ENCODE measurements at places on chromosomes 5 and 9.

DNA sequence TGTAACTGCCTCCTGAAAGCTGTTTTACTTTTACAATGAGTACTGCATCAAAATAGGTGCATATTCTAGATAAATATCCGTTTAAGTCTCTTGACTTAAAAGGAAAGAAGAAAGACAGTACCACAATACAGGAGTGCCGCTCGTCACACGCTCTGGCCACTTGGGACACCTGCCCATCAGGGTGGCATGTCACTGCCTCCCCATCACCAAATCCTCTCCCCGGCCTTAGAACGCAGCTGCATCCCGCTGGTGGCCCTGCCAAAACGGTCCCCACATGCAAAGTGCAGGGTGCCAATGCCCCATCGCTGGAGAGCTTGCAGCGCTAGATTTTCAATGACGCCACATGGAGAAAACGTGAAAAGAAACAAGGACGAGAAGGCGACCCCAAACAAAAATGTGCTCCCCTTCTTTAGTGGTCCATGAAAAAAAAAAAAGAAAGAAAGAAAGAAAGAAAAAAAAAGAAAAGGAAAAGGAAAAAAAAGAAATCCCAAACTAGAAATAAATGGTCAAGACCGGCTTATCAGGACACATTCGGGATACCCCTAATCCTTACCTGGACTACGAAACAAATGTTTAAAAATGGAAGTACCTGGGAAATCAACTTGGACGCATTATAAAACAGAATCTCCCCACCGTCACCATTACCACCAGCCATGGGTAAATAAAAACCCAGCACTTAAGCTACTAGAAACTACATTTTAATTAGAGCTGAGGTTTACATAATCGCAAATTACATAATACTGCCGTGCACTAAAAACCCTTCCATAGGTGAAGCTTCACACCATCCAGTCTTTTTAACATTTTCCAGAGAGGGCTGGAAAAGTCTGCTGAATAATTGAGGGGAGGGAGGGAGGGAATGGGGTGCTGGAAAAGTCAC, 1.0 kb downstream of the ANKH start:
- peak; percentile 9 for DNase-seq

DNA sequence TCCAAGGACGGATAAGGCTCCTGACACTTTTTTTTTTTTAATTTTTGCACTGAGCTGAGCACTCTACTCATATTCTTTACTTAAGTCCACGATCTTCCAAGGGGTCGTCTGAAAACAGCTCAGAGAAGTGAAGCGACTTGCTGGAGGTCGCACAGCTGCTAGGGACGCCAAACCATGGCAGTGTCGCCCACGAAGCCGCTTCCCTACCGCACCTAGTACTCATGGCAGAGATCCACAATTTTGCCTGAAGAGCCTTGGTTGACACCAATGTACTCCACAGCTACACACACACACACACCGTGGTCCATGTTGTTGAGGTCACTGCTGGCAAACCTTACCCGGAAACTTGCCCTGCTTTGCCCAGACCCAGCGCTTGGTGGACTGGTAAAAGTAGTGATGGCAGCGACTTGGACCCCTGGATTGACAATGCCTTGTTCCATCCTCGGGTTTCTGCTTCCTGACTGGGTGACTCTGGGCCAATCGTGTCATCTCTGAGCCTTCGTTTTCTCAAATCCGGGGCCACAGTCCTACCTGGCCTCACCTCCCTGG, 521 bp upstream of the SLIT3 start:
- no peak for DNase-seq

DNA sequence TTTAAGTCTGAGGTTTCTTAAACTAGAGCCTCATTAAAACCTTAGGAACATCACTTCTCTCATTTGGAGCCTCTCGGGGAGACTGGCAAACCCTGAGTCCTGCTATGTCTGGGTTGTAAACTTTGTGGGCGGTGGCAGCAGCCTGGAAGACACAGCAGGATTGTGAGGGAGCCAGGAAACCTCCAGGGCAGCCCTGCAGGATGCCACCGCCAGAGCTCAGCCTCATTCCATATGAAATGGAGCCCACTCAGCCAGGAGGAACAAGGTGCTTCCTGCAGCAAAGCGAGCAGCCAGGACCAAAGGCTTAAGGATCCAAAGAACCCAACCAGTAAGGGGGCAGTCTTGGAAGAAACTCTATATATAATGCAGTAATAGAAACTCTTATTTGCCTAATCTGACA, 37.9 kb upstream of the IDNK start:
- no peak for DNase-seq

DNA sequence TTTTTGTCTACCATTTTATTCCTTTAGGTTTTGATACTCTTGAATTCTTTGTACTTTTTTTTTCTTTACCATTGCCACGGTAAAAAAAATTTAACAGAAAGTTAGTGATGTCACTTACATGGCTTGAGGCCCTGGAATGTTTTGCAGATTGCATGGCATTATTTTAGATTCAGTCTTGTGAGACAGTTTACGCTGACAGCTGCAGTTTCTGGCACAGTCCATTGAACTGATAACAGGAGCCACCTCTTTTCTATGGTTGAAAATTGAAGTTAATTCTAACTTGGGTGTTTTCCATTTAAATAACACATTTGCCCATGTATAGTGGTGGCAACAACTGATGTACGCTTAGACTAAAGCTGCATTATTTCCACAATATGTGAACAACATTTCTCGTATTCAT, 1028.5 kb downstream of the CDH18 start:
- no peak for DNase-seq

GRCh38 chr5:169161022-169161680, 139.8 kb downstream of the SLIT3 start:
- DNase-seq, result no peak

DNA sequence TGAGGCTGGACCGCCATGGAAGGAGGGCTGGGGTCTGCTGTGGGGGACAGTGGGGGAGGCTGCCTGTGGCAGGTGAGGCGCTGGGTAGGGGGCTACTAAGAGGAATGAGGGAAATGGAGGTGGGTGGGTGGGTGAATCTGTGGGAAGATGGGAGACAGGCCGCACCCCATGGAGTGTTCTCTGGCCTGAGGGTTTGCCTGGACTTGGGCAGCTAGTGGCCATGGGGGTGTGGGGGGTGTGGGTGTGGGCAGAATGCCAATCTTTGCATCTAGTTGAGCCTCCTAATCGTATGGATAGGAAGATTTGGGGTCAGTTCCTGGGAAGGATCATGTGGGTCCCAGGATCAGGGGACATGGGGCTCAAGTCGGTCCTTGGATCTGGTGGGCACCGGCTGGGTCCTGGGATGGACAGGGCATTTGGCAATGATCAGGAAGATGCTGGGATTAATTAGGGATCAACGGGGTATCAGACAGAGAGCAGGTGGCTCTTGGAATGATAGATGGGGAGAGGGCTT, 518 bp downstream of the ZDHHC12 start:
- no peak for DNase-seq

DNA sequence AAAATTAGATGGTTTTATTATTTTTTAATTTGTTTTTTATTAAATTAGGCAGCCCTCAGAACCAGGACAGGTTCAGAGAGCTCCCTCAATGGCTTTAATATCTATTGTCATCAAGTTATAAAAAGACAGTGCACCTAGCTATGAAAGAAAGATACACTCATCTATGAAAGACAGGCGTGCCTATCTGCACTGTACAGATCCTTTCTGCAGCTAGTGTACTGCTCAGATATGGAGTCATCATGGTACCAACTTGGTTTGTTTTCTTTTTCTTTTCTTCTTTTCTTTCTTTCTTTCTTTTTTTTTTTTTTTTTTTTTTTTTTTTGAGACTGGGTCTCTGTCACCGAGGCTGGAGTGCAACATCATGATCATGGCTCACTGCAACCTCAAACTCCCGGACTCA, 54.8 kb upstream of the GPBP1 start:
- no peak for DNase-seq

GRCh38 chr9:129557192-129558036, 63.5 kb downstream of the C9orf50 start:
- DNase-seq, result no peak

DNA sequence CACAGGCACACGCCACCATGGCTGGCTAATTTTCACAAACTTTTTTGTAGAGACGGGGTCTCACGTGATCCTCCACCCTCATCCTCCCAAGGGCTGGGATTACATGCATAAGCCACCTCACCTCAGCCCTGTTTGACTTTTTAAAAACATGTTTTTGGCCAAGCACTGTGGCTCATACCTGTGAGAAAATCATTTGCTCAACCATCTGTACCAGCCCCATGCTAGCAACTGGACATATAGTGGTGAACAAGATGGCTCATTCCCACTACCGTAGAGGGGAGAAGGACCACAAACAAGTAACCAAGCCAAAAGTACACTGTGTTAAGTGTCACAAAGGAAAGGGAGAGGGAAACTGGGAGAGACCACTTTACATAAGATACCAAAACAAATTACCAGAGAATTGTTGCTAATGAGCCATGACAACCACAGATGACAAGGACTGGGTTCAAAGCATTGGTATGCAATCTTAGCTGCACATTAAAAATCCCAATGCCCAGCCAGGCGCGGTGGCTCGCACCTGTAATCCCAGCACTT, 19.2 kb downstream of the PPP2CA start:
- no peak for DNase-seq

- DNase-seq, result no peak
These were observed 923.0 kb upstream of the SEMA6A start for GRCh38 chr5:117497601-117498000.

DNA sequence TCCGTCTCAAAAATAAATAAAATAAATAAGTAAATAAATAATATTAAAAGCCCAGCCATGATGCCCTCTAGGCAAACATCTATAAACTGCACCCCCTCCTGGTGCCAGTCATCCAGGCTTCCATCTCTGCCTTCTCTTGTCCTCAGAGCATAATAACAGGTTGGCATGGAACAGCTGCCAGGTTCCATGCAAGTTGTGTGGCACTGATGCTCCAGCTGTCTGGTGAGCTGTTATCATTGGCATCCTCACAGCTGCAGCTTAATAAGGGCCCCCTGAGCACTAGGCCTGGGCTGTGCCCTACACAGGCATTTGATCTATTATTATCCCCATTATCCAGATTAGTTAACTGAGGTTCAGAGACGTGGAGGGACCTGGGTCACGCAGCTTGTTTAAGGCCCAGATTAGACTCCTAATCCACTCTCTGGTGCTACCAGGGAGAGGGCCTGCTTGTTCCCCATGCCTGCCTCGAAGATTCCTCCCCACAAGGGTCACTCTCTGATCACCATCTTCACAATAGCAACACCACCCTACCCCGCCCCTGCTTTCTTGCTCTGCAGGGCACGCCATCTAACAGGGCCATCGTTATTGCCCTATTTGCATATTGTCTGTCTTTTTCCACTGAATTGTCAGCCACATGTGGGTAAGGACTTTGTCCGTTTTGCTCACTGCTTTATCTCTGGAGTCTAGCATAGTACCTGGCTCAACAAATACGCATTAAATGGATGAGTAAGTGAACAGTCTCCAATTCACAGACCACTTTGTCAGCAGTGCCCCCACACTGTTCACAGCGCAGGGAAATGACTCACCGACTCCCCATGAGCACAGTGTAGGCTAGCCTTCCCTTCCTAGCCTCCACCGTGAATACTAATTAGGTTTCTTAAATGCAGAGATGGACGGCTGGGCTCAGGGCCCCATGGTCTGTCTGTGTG, 1.5 kb upstream of the DNM1 start:
- DNase-seq, result no peak

DNA sequence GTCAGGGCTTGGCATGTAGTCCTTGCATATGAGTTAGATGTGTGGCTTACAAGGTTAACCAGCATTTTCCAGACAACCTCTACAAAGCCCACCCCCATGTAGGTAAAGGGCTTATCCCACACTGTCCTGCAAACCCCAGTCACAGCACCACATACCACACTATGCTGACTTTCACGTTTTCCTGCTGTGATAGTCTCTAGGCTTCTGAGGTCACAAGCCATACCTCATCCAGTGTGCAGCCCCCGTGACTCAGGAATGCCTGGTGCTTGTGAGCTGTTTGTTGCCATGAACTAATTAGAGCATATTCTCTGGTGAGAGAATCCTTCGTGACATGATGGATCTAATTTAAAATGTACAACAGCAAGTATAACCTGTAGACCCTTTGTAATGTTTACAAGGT, 50.8 kb downstream of the ERAP1 start:
- no peak for DNase-seq

DNA sequence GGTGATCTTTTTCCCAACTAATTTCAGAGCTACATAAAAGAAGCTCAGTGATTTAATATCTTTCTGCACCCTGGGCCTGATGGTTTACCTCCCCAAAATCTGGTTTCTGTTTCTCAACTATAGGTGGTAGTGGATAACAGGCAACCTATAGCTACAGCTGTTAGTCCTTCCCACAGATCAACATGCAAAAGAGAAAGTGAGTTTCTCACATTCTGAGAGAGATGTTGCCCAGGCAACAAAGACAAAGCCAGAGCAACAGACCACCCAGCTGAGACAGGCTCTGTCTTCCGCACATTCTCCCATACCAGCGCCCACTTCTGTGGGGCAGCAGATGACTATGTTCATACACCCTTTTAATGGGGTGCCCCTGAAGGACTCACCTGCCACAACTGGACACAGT, 40.7 kb upstream of the PPP2R2B start:
- no peak for DNase-seq

GRCh38 chr5:56638061-56638621, 177.2 kb upstream of the MAP3K1 start:
- DNase-seq, result no peak

DNA sequence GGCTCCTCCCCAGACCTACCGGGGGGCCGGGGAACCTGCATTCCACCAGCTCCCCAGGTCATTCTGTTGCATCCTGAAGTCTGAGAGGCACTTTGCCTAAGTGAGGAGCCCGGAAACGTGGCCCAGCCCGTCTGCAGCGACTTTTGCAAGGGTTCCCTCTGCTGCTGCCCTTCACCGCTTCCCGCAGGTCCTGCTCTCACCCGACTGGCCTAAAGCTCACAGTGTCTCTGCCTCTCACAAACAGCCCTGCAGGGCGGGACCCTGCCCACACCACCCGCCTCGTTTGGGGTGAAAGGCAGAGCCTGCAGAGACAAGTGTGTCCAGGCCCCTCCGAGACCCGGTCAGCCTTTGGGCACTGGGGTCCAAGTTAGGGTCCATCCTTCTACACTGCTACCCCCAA, 9.5 kb upstream of the WDR5 start:
- DNase-seq, result no peak

- DNase-seq, result no peak
These were observed 24.7 kb downstream of the PRLR start for GRCh38 chr5:35205606-35206005.

GRCh38 chr5:81286059-81286617, 15.2 kb upstream of the ZCCHC9 start:
- DNase-seq, result no peak

DNA sequence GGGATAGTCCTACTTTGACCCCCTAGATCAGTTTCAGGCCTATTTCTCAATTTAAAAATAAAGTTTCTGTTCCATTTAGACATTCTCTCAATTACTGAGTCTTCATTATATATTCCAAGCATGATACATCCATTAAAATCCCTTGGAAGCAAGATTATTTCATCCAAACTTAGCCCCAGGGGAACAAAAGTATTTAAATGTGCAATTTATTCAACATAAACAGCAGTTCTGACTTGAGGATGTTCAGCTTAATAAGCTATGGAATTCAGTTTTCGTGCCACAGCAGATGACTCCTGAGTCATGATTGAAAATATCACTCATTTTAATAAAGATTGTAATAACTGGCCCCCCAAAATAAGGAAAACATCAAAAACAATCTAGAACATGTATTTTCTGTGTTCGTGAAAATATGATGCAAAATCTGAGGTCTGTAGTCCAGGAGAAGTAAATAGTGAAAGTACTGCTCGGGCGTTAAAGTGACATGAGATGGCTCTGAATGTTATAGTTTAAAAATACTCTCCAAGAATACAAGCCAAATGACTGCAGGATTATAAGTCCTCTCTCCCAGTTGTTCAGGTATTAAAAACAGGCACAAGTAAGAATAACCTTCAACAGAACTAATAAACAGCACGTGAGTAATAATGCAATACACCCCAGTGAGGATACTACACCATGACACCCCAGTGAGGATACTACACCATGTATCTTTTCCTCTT, 67.1 kb downstream of the RETREG1 start:
- DNase-seq, result no peak
